PC-9 (cell line): ENCODE measurements at places on chromosomes 7 and 10. TPM values are rescaled to one million over a fixed set of nuclear protein-coding genes. Genes with fewer than 3 reads are reported as not detected.

DNA sequence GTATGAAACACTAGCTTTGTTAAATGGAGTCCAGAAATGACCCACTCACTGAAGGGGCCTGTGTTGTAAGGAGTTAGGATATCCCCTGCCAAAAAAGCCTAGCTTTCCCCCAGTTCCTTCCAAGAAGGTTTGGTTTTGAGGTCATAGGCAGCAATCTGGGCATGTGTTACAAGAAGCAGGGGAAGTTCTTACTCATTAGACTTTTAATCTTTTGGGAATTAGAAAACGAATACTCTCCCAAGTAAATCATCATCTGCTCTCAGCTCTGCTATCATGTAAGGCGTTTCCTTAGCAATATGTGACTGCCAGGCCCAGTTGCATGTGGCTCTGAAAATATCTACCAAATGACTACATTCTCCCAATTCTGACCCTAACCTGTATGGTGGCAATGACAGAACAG lies 3.7 kb downstream of the NOD1 start:
- H3K36me3 ChIP-seq = no peaks in the 10 kb centered on the region
- no peak overlapping the region for H3K27ac ChIP-seq
- H3K4me1 ChIP-seq = peaks cover 31% of the 10 kb centered on the region
- no peak overlapping the region for H3K4me3 ChIP-seq
- no peaks in the 10 kb centered on the region for H3K27me3 ChIP-seq

- H3K4me3 ChIP-seq = no peak overlapping the region
- H3K27ac ChIP-seq = no peak overlapping the region
- DNase-seq = no peak
- H3K4me1 ChIP-seq = peaks cover 3% of the 10 kb centered on the region; the same call in 1 of the 2 replicates
Observed at GRCh38 chr10:61166065-61166464, 222.1 kb upstream of the RHOBTB1 start.

- no peak overlapping the region for H3K27ac ChIP-seq
- no peak overlapping the region for H3K4me3 ChIP-seq
- H3K4me1 ChIP-seq = no peaks in the 10 kb centered on the region
Observed at GRCh38 chr10:63677001-63677400, 155.8 kb downstream of the REEP3 start.

Gene TMEM139
- 89.7 and 131 TPM in 2 replicates for total RNA-seq

Gene PODXL
- total RNA-seq = 57.5 and 75.3 TPM in 2 replicates

GRCh38 chr10:94412449-94412848 lies 10.1 kb downstream of the TBC1D12 start:
- no peaks in the 10 kb centered on the region for H3K4me1 ChIP-seq
- no peak for DNase-seq
- no peak overlapping the region for H3K4me3 ChIP-seq
- H3K27ac ChIP-seq = no peak overlapping the region
- H3K36me3 ChIP-seq = no peaks in the 10 kb centered on the region
- H3K27me3 ChIP-seq = no peaks in the 10 kb centered on the region

DNA sequence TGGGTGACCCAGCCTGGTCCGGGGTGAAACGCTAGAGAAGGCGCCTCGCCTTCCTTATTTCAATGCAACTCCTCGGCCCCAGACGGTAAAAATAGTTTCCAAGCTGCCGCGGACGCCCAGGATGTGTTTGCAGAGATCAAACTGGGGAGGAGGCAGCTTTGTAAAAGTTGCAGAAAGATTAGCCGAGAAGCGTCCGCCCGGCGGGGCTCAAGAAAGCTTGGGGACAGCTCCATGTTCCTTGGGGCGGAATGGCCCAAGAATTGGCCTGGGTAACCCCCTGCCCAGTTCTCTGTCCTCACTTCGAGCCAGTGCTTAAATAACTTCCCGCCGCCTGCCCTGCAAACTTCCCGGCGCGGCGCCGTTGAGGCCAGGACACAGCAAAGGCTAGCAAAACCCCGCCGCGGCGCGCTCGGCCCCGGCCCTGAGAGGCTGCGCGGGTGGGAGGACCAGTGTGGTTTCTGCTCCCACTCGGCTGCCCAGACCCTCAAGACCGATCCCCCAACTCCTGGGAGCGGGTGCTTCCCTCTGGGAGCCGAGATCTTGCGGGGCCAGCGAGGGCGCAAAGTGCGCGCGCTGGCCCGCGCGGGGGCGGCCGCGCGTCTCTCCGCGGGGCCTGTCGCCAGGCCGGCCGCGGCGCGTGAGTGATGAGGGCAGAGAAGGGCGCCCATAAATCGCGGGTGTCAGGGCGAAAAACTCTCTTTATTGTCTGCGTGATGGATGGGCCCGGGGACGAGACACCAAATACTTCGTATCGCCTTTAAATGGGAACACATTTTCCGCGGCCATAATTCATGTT lies 6.3 kb upstream of the ZNF503 start:
- H3K27ac ChIP-seq = no peak overlapping the region
- H3K4me1 ChIP-seq = peaks cover 14% of the 10 kb centered on the region
- DNase-seq = no peak
- peaks cover 5% of the 10 kb centered on the region; the same call in 1 of the 2 replicates for H3K36me3 ChIP-seq

Gene SNX10
- 9.1 and 9.8 TPM in 2 replicates for total RNA-seq

- H3K4me3 ChIP-seq = no peak overlapping the region
- no peak overlapping the region for H3K27ac ChIP-seq
- no peaks in the 10 kb centered on the region for H3K36me3 ChIP-seq
- peak; percentile 80 for DNase-seq
- H3K27me3 ChIP-seq = no peaks in the 10 kb centered on the region
Observed at GRCh38 chr10:68871731-68872342, 29.3 kb upstream of the DDX50 start.

Gene MEOX2
- total RNA-seq = 0.22 TPM in 1 of 2 replicates, not detected in the other

DNA sequence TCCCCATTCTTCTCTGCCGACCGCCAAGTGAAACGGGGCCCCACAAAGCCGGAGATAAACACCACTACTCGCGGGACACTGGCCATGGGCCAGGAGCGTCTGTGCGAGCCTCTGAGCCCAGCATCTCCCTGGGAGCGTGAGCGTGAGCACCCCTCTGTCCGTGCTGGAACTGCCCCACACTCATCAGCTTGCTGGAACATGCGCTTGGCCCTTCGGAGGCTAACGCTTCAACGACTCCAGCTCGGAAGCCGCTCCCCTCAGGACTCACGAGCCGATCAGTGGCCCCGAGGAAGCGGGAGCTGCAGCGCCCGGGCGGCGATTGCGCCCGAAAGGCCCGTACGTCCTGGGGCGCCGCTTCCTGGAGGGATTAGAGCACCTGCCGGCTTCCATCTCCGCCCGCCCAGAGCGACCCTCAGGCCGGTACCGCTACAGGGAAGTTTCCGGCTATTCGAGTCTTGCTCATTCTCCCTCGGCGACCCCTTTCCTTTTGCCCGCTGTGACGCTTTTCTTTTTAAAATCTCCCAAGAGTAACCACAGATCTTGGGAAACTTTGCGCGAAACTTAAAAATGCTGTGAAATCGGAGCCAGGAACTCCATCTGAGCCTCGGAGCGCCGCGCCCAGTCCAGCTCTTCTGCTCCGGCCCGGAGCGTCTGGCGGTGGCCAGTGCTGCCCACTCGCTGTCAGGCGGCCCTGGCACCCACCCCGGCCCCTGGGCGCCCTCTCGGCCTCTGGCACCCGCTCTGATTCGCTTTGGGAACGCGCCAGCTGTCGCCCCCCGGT lies 1.0 kb downstream of the TLL2 start:
- H3K27me3 ChIP-seq = no peaks in the 10 kb centered on the region
- no peak overlapping the region for H3K27ac ChIP-seq
- no peak for DNase-seq
- no peaks in the 10 kb centered on the region for H3K36me3 ChIP-seq
- no peaks in the 10 kb centered on the region for H3K4me1 ChIP-seq

- no peak overlapping the region for H3K4me3 ChIP-seq
- H3K4me1 ChIP-seq = no peaks in the 10 kb centered on the region
Observed at GRCh38 chr10:9786101-9786500, 1231.6 kb upstream of the CELF2 start.
